H7 (cell line): ENCODE measurements at places on chromosomes 16 and 17.

- DNase-seq = no peak
Observed at GRCh38 chr16:3889059-3889458, 8.5 kb upstream of the CREBBP start.

DNA sequence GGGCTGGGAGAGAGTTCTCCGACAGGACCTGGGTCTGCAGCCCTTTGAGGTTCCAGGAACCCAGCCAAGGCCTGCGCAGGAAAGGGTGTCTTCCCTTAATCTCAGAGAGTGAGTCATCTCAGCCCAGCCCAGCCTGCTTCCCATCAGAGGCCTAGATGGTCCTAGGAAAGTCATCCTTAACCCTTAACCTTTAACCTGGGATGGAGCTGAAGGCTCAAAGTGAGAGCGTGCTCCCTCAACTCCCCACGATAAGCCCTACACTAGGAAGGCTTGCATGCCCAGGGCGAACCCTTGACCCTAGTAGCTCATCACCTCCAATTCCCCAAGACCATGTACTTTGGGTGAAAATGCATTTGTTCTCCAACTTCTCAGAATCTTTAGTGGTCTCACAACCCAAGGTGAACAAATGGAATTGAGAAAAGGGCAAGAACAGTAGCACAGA, 4.8 kb upstream of the ATXN7L3 start:
- no peak for DNase-seq

DNA sequence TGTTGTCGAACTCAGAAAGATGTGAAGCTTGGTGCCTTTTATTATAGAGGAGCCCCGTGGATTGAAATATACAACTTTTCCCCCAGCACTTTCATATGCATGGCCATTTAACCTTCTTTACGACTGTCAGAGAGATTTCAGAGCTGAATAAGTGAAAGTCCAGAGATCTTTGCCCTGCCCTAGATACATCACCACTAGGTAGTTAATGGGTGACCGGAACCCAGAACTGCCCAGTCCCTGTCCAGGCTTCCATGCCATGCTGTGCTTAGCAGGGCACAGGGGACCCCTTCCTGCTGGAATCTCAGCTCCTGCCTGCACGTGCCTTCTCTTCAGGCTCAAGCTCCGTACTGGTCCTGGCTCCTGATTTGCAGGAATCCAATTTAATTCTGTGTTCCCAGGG, 32.2 kb downstream of the SRL start:
- DNase-seq = no peak

GRCh38 chr16:58018803-58019202, 6.8 kb upstream of the MMP15 start:
- DNase-seq = peak; percentile 75

- no peak for DNase-seq
Observed at GRCh38 chr17:3889325-3890012, 3.4 kb downstream of the CAMKK1 start.

GRCh38 chr16:30556125-30556473, 2.1 kb downstream of the ZNF764 start:
- DNase-seq = peak; percentile 41

- no peak for DNase-seq
Observed at GRCh38 chr16:88624481-88624880, 13.9 kb upstream of the IL17C start.

DNA sequence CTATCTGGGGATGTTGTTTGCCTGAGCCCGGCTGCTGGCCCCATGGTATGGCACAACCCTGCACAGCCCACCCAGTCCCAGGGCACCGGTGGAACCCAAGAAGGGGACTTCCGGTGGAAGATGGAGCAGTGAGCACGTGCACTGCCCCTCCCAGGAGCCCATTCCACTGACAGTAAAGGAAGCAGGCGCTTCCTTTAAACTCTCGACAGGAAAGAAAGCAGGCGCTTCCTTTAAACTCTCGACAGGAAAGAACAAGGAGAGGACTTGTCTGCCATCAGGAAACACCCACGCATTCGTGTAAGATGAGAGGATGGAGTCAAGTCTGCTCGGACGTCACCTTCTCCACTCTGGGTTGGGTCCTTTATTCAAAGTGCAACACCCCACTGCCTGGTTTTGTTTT, 53.7 kb downstream of the IL21R start:
- DNase-seq = no peak

- DNase-seq = no peak
Observed at GRCh38 chr16:47480410-47480809, 19.3 kb downstream of the PHKB start.

DNA sequence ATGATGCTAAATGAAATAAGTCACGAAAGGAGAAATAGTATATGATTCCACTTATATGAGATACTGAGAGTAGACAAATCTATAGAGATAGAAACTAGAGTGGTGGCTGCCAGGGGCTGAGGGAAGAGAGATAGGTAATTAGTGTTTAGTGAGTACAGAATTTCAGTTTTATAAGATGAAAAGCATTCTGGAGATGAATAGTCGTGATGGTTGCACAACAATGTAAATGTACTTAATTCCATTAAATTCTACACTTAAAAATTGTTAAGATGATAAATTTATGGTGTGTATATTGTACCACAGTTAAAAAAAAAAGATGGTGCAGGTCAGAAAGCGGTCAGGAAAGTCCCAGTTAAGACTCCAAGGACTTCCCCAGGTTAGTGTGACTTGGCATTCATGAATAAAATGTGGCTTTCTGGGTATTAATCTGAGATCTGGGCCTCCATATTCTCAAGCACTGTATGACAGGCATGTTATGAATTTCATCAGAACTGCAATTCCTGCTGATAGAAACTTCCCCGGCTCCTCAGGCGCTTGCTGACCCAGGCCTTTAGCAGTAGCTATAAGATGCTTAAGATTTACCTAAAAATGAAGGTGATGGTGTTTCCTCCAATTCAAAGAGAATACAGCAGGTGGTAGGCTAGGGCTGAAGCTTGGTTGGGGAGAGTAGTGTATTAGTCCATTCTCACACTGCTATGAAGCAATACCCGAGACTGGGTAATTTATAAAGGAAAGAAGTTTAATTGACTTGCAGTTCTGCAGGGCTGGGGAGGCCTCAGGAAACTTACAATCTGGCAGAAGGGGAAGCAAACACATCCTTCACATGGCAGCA, 115.3 kb upstream of the SOX9 start:
- DNase-seq = no peak

GRCh38 chr17:67466251-67466796, 89.2 kb downstream of the PITPNC1 start:
- DNase-seq = peak; percentile 30

GRCh38 chr17:40404003-40404402, 13.7 kb downstream of the TOP2A start:
- DNase-seq = no peak

- peak; percentile 81 for DNase-seq
Observed at GRCh38 chr17:15966183-15966878, 21.4 kb downstream of the ADORA2B start.

- peak; percentile 42 for DNase-seq
Observed at GRCh38 chr16:30053376-30054015, 12.1 kb upstream of the ALDOA start.

DNA sequence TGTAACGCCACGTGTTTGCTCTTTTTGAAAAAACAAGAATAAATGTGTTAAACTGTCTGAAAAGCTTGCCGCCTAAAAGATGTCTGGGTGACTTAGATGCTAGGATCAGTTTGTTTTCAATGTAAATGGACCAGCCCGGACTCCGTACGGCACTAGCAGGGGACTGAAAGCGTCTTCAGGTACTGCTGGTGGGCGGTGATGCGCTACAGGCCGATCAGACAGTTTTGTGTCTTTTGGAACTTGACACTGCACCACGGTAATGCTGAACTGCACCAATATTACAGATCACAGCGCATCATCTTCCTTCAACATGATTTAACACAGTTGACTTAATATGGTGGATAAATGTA, 727 bp upstream of the MBTPS1 start:
- peak; percentile 73 for DNase-seq

GRCh38 chr17:7204828-7205461, 14.7 kb downstream of the DLG4 start:
- DNase-seq = peak; percentile 99

DNA sequence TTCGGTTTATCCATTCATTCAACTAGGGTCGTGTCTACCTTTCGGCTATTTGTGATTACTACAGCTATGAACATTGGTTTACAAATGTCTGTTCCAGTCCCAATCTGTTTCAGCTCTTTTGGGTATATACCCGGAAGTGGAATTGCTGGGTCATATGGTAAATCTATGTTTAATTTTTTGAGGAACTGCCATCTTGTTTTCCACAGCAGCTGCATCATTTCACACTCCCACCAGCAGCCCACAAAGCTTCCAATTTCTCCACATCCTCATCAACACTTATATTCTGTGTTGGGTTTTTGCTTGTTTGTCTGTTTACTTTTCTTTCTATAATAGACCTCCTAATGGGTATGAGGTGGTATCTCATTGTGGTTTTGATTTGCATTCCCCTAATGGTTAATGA, 48.7 kb upstream of the GINS3 start:
- no peak for DNase-seq

DNA sequence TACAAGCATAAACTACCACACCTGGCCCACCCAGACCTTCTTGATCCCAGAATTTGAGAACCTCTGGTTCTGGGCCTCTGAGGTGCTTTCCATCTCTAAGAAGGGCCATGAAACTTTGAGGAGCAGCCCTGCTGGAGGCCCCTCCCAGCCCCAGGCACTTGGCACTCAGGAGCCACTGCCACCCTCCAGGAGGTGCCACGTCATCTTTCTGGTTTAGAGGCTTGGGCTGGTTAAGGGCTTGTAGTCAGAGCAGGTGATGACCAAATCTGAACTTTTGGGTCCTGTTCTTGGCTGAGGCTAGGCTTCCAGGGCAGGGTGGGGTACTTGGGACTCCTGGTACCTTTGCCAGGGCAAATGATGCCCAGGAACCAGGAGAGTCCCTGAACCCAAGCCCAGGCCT, 13.8 kb upstream of the DLX4 start:
- no peak for DNase-seq

GRCh38 chr16:22206013-22206841, at the start of gene EEF2K:
TSS of gene EEF2K (plus strand) at chr16:22206278. CDS start at chr16:22225730, 19,452 bp downstream.
- peak; percentile 97 for DNase-seq

- peak; percentile 29 for DNase-seq
Observed at GRCh38 chr17:51258756-51259563, 889 bp downstream of the MBTD1 start.

DNA sequence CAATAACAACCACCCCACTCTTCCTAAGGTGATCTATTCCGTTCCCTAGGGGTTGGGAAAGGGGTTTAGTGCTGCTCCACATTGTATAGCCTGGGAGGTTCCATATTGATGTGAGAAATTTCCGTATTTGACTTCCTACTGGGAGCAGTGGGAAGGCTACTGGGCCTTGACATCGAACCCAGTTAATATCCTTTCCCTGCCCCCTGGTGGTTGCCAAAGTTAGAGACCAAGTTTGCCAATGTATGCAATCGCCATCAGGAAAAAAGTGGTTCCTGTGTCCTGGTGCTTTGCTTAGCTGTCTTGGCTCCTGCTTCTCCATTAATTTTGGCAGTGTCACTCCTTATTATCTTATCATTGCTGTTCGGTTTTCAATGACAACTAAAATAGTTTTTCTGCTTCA, 914.9 kb downstream of the KCNJ2 start:
- peak; percentile 36 for DNase-seq

DNA sequence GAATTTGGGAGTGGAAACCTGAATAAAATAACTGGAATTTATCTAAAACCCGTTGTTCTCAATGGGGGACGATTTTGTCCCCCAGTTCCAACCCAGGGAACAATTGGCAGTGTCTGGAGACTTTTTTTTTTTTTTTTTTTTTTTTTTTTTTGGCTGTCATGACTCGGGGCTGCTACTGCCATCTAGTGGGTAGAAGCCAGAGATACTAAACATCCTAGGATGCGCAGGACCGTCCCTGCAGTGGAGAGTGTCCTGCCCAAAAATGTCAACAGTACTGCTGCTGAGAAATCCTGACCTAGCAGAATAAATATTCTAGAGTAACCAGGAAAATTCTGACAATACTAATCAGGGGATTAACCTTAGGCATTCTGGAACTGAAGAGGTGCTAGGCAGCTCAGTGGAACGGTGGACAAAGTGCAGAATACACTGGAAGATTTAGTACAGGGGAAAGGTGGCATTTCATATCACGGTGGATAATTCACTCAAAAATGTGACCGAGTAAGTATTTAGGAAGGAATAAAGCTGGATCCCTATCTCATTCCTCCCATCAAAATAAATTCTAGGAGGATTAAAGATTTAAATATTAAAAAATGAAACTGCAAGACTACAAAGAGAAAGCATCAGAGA, 107.6 kb downstream of the SPECC1 start:
- peak; percentile 69 for DNase-seq

GRCh38 chr16:14125000-14125681, 54.0 kb downstream of the MRTFB start:
- no peak for DNase-seq

- DNase-seq = no peak
Observed at GRCh38 chr16:998615-999014, 17.0 kb downstream of the SOX8 start.

GRCh38 chr17:50466371-50467113, 2.1 kb downstream of the CHAD start:
- DNase-seq = peak; percentile 39

- peak; percentile 75 for DNase-seq
Observed at GRCh38 chr17:48160177-48161081, 52.9 kb downstream of the SNX11 start.

- peak; percentile 94 for DNase-seq
Observed at GRCh38 chr17:39623356-39623950, 3.3 kb upstream of the PPP1R1B start.

DNA sequence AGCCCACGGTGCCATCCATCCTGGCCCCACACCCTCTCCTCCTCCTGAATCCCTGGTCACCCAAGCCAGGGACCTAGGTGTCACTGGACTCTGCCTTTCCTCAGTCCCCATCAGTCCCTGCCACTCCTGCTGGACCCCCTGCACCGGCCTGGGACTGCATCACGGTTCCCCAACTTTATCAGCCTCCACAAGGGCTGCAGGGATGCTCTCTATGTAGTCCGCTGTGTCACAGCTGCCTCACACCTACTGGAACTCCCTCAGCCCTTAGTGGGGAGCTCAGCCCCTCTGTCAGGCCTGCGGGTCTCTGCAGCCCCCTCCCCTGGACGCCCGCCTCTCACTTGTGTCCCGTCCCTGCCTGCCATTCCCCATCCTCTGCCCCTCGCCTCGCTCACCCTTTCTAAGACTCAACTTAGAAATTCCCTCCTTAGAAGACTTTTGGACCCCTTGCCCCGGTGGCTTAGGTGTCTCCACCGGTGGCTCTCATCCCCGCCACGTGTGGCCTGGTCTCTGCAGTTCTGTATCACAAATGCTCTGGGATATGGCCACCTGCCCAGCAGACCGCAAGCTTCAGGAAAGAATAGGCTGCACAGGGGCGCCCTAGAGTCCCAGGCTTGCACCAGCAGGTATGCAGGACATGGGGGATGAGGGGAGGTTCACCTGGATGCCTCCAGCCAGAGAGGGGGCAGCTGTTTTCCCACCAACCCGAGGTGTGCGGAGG, 62.9 kb downstream of the PRMT7 start:
- DNase-seq = no peak

GRCh38 chr17:17837966-17838962, 1.5 kb upstream of the SREBF1 start:
- peak; percentile 80 for DNase-seq

DNA sequence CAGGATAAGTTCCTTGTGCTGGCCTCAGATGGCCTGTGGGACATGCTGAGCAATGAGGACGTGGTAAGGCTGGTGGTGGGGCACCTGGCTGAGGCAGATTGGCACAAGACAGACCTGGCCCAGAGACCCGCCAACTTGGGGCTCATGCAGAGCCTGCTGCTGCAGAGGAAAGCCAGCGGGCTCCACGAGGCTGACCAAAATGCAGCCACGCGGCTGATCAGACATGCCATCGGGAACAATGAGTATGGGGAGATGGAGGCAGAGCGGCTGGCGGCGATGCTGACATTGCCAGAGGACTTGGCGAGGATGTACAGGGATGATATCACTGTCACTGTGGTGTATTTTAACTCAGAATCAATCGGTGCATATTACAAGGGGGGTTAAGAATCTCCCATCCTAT, 5.2 kb downstream of the PDP2 start:
- no peak for DNase-seq
